Progenitor cell of endocrine pancreas (in vitro differentiated cells): ENCODE measurements at places on chromosomes 4 and X.

GRCh38 chrX:74493806-74494205, 72.5 kb downstream of the SLC16A2 start:
- H3K4me1 ChIP-seq = peaks cover 5% of the 10 kb centered on the region
- no peak for DNase-seq
- H3K27ac ChIP-seq = no peak overlapping the region
- H3K4me3 ChIP-seq = no peak overlapping the region

GRCh38 chr4:138659812-138660316, 355.7 kb upstream of the NOCT start:
- no peak for DNase-seq
- no peaks in the 10 kb centered on the region for H3K36me3 ChIP-seq
- peaks cover 5% of the 10 kb centered on the region for H3K27me3 ChIP-seq
- H3K4me3 ChIP-seq = no peak overlapping the region

DNA sequence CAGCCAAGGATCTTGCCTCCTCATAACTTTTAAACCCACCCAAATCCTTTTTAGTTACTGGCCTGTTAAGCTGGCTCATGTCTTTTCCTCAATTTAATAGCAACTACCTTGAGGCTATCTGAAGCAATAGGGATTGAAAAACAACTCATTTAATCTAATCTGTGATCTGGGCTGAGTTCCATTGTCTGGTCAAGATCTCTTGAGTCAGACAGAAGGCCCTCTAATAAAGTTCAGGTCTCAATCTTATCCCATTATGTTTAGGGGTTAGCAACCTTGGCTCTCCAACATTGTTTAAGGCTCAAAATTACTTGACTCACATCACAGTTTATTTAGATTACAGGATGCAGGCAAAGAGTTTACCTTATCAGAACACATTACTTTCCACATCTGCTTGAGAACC, 436.1 kb downstream of the ANKRD50 start:
- no peak for DNase-seq
- H3K36me3 ChIP-seq = no peaks in the 10 kb centered on the region
- no peak overlapping the region for H3K4me3 ChIP-seq
- no peak overlapping the region for H3K27ac ChIP-seq
- H3K27me3 ChIP-seq = no peaks in the 10 kb centered on the region

DNA sequence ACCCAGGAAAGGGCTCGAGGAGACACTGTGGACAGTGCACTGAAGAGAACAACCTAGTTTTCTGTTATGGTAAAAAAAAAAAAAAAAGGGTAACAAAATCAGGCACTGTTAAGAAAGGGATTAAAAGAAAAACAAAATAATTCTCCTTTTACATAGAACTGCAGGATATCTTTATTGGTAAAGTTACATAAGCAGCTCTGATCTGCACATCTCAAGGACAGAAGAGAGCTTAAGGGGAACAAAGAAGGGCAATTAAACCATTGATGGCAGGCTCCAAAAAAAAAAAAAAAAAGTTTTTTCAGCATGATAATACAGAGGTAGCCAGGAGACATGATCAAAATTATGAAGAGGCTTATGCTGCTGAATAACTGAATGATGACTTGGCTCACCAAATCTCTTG, 85.0 kb downstream of the HDAC8 start:
- H3K27me3 ChIP-seq = no peaks in the 10 kb centered on the region
- no peak for DNase-seq
- H3K27ac ChIP-seq = no peak overlapping the region
- H3K4me3 ChIP-seq = no peak overlapping the region

GRCh38 chr4:82084747-82085146, 289.0 kb downstream of the HNRNPD start:
- H3K27ac ChIP-seq = no peak overlapping the region
- H3K36me3 ChIP-seq = no peaks in the 10 kb centered on the region
- H3K4me1 ChIP-seq = no peaks in the 10 kb centered on the region
- no peak overlapping the region for H3K4me3 ChIP-seq
- DNase-seq = no peak

- H3K27me3 ChIP-seq = no peaks in the 10 kb centered on the region
- H3K36me3 ChIP-seq = peaks cover 24% of the 10 kb centered on the region
- H3K4me1 ChIP-seq = no peaks in the 10 kb centered on the region
- H3K27ac ChIP-seq = no peak overlapping the region
- DNase-seq = no peak
- no peak overlapping the region for H3K4me3 ChIP-seq
Observed at GRCh38 chr4:13599159-13599558, 28.4 kb downstream of the BOD1L1 start.

- no peaks in the 10 kb centered on the region for H3K36me3 ChIP-seq
- H3K4me3 ChIP-seq = no peak overlapping the region
- H3K27me3 ChIP-seq = no peaks in the 10 kb centered on the region
Observed at GRCh38 chr4:112085156-112086035, 59.9 kb upstream of the FAM241A start.

- H3K27ac ChIP-seq = no peak overlapping the region
- H3K27me3 ChIP-seq = no peaks in the 10 kb centered on the region
- no peaks in the 10 kb centered on the region for H3K36me3 ChIP-seq
- no peak for DNase-seq
- no peak overlapping the region for H3K4me3 ChIP-seq
Observed at GRCh38 chr4:41067369-41067768, 147.0 kb downstream of the APBB2 start.

DNA sequence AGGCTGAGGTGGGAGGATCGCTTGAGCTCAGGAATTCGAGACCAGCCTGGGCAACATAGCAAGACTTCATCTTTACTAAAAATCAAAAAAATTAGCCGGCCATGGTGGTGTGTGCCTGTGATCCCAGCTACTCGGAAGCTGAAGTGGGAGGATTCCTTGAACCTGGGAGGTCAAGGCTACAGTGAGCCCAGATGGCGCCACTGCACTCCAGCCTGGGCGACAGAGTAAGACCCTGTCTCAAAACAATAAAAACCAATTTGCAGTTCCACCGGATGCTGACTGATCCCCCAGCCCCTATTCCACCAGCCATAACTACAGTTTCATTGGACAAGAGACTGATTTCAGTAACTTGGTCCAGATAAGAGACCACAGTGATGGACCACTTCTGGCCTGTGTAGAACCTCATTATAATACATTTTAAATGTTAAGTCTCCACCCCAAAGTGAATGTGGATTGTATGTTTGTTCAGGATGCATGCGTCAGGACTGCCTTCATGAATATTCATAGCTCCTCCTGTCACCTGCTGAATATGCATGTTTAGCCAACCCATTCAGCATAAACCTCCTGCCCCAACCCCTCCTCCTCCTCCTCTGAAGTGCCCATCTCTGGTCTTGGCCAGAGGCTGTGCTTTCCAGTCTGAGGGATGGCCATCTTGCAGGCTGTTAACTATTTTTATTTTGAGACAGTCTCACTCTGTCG, 2.3 kb upstream of the SLBP start:
- H3K27me3 ChIP-seq = no peaks in the 10 kb centered on the region
- peaks cover 25% of the 10 kb centered on the region for H3K4me1 ChIP-seq
- DNase-seq = no peak
